ENCODE measurements at places on chromosomes 5 and 9. TPM values are rescaled to one million over a fixed set of nuclear protein-coding genes. Genes with fewer than 3 reads are reported as not detected.

Gene ATP10B
- total RNA-seq = 9.1 TPM

Gene PCDHB16
- 12.3 TPM for total RNA-seq

Gene PCDHGA3
- total RNA-seq = 3.4 TPM

Gene CLIC3
- total RNA-seq = 23.6 TPM

Gene FAM151B
- total RNA-seq = 0.98 TPM

Gene NREP
- 6.1 TPM for total RNA-seq

Measured in vagina (tissue), 2 donors.